IPS DF 19.7 (cell line): ENCODE measurements at places on chromosomes 16 and 17.

DNA sequence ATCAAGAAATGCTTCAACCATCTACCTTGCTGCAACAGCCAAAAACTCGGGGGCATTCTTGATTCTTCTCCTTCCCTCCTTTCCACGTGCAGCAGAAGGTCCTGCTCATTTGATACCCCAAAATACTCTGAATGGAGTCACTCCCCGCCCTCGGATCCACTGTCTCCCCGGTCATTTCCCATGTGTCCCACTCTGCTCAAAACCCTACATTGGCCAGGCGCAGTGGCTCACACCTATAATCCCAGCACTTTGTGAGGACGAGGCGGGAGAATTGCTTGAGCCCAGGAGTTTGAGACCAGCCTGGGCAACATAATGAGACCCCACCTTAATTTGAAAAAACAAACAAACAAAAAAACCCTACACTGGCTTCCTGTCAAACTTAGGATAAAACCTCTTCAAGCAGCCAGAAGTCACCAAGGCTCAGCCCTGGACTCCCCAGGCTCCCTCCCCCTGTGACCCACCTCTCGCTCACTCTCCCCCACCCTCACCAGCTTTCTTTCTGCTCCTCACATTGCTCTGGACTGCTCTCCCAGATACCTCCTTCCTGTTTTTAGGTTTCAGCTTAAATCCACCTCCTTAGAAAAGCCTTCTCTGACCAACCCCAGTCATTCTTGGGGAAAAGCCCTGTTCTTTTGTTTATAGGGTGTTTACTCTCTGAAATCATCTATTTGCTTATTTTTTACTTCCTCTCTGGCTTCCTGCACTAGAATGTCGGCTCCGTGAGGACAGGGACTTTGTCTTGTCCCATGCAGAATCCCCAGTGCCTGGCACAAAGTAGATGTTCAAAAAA, 2.8 kb downstream of the SLC13A2 start:
- no peak for DNase-seq

GRCh38 chr16:55443434-55444346, 35.3 kb upstream of the MMP2 start:
- no peak for DNase-seq

DNA sequence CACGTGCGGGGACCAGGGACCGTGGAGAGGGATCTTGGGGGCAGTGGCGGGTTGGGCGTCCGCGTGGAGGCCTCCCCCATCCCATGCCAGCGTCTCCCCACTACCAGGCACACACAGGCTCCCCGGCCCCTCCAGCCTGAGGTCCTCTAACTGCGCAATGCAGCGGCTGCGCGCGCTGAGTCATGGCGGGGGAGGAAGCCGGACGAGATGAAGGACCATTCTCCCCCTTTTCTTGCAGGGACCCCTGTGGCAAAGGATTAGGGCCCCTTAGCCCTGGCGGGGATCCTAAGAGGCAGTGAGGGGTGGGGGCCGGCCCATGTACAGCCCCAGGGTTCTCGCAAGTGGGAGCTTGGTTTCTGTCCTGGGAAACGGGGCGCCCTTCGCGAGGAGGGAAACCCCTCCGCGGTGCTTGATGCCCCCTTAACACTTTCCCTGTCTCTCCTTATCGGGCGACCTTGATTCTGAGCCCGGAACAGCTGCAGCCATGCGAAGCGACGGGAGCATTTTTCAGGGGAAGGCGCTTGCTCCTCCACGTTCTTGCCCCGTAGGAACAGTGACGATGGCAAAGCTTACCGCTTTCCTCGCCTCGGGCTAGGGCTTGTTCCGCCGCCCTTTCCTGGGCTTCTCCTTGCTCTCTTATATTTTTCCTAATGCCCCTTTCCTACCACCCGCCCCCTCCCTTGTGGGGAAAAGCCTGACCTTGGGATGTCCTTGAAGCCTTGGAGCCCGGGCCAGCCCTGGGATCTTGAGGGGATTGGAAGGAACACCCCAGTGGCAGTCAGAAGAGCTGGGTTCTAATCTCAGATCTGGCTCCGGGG, 592 bp downstream of the ALDOA start:
- no peak for DNase-seq

DNA sequence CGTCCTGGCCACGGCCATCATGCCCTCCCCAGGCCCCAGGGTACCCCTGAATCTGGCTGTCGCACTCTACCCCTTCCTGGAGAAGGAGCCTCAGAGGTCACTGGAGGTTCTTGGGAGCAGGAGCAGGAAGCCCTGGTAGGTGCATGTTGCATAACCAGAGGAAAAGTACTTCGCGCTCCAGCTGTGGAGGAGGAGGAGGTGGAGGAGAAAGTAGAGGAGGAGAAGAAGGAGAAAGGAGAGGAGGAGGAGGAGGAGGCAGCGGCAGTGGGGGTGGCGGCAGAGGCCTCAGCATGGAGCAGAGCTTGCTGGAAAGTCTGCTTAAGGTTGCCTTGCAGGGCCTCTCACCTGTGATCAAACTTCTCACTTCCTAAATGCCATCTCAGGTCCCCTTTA, 61.8 kb downstream of the BAIAP2 start:
- no peak for DNase-seq

GRCh38 chr17:77142689-77143088, 1.9 kb downstream of the SEC14L1 start:
- no peak for DNase-seq

- DNase-seq = no peak
Observed at GRCh38 chr17:82247856-82248671, 19.2 kb downstream of the SLC16A3 start.

- no peak for DNase-seq
Observed at GRCh38 chr17:41098042-41098441, at the start of gene KRTAP4-8. Gene KRTAP4-8 (minus strand): TSS chr17:41098142. CDS start chr17:41098084, 58 bp downstream.

DNA sequence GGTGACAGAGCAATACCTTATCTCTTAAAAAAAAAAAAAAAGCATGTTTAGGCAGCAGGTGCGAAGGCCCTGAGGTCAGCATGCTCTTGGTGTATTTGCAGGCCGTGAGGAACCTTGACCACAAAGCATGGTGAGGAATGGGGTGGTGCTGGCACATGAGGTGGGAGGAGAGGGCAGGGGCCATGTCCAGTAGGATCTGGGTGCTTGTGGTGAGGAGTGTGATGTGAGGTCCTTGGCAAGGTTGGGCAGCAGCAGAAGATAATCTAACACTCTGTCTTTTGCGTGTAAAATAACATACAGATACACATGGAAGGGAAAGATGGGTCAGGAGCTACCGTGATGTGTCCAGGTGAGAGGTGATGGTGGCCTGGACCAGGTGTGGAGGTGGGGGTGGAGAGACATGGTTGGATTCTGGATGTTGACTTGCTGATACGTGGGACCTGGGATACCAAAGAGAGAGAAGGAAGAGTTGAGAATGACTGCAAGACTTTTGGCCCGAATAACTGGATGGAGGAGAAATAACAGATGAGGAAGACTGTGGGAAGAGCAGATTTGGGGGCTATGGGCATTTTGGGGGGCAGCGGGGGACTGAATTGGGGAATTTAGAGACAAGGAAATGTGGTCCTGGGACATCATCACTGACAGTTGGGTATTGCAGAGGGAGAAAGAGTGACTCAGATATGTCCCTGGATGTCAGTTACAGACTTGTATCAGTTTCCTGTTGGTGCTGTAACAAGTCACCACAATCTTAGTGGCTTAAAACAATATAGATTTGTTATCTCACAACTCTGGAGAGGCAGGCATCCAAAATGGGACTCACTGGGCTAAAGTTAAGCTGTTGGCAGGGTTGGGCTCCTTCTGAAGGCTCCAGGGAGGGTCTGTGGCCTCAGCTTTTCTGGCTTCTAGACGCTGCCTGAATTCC, 274.9 kb downstream of the HAPSTR1 start:
- no peak for DNase-seq

- DNase-seq = no peak
Observed at GRCh38 chr17:2004435-2004952, 20.6 kb downstream of the RTN4RL1 start.

- no peak for DNase-seq
Observed at GRCh38 chr17:47852113-47852949, 1.4 kb upstream of the SP6 start.

DNA sequence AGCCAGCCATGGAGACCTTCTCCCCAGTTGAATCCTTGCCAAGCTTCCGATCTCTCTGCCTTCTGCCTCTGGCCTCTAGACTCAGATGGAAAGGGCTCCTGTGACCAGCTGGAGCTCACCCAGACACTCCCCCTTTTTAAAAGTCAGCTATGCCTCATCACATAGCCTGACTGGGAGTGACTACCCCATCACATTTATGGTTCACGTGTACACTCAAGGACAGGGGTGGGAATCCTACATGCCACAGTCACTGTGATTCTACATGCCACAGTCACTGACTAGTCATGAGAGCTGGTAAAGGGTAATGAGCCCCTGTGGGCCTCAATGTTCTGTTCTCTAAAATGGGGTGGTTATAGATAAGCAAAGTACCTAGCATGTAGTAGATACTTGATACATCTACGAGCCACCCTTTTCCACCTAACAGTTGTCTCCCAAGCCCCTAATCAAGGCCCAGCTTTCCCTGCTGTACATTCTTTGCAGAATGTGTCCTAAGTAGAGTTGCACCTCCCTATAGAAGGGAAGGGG, 85.1 kb downstream of the RGS9 start:
- DNase-seq = no peak

DNA sequence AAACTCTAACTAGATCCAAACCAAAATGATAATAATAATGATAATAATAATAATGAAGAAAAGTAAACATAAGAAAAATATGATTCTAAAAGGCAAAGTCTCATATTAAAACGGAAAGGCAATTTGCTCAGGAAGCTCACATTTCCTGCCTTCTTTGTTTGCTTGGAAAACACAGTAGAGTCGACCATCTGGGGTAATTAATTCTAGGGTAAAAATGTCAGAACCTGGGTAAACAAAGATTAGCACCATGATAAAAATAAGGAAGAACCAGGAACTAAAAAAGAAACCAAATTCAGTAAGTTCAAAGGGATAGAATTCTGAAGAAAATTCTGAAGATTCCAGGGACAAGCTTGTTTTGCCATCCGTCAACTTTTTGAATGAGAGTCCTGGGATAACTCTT, 16.2 kb downstream of the KRABD2 start:
- DNase-seq = no peak

DNA sequence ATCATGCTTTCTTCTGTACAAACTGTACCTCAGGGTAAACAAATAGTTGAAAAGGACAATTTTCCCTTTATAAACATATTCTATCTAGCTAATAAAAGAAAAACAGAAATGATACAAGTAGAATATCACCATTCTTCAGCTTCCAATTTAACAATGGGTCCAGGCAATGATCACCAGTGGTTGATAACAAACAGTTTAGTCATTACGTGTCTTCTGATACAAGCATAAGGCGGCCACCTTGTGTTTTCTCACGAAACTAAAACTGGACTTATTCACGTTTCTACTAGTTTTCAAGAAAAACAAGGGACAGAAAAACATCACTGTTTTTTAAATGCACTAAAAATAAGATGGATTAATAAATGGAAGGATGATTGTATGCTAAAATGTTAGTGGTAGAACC, 58.3 kb downstream of the STH start:
- DNase-seq = no peak

GRCh38 chr17:30344283-30345088, 10.6 kb upstream of the TMIGD1 start:
- no peak for DNase-seq

GRCh38 chr17:1030684-1031532, 34.0 kb downstream of the TIMM22 start:
- DNase-seq = no peak

GRCh38 chr17:5370411-5370810, 49.1 kb downstream of the NUP88 start:
- DNase-seq = no peak

DNA sequence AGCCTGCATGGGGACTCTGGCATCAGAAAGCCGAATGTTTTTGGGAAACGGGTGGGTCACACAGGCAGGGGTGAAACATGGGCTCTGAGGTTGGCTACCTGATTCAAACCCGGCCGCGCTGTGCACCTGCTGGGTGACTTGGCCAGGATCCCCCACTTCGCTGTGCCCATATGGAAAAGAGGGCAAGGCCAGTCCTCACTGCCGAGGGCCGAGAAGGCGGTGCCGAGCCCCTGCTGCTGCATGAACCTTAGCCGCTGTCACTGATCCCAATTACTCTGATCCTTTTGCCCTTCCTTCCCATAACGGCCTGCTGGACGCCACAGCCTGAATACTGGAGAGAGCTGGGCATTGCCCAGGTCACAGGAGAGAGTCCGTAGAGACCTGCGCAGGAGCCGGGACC, 17.7 kb downstream of the KDM8 start:
- DNase-seq = no peak

DNA sequence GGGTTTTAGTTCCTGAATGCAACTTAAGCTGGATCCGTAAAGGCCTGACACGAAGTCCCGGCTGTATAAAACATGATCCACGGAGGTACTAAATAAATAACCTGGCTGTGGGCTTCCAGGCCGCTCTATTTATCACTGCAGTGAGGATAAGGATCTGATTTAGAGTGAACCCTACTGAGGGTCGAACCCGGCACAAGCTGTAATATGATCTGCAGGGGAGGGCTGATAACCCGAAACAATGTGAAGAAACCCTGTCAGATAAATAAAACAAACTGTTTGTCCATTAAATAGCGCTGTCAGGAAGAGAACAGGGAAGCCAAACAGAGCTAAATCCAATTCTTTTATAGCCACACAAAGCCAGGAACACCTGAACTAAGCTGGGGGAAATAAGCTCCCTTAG, 375.6 kb upstream of the SALL1 start:
- no peak for DNase-seq

- DNase-seq = no peak
Observed at GRCh38 chr17:1942666-1943435, 82.3 kb downstream of the RTN4RL1 start.

DNA sequence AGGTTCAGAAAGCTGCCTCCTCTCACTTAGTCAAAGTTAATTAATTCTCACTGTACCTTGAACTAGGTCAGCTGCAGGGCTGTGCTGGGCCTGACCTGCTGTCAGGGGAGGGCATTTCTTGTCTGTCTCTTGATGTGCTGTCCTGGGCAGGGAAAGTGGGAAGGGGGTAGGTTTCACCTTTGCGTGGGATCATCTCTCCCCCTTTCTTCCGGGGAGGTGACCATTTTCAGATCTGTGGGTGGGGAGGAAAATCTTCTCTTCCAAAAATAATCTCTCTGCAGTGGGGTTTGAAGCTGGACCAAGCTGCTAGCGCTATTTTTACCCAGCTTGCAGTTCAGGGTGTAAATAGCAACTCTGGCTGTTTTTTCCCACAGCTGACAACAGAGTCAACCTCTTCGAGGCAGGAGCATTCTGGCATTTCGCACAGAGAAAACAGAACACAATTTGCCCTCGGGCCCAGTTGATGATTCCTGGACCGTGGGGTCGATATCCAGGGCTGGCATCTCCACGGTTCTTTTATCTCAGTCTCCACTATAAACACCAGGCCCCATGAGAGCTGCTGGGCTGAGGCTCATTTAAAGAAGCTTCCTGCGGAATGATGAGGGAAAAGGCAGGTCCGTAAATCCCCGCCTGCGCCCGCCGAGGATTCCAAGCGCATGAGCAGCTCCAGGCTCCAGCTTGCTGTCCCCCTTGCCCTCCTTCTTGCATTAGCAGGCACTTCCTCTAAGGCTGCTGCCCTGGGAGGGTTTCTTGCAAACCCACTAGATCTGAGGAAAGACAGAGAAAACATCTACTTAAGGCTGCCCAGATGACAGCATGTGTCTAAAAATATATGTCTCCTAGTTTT, 93.9 kb downstream of the YPEL2 start:
- no peak for DNase-seq
